ENCODE measurements at places on chromosomes 6 and 20.

GRCh38 chr6:14094721-14095120 lies 22.9 kb upstream of the CD83 start:
- DNase-seq: no peak

DNA sequence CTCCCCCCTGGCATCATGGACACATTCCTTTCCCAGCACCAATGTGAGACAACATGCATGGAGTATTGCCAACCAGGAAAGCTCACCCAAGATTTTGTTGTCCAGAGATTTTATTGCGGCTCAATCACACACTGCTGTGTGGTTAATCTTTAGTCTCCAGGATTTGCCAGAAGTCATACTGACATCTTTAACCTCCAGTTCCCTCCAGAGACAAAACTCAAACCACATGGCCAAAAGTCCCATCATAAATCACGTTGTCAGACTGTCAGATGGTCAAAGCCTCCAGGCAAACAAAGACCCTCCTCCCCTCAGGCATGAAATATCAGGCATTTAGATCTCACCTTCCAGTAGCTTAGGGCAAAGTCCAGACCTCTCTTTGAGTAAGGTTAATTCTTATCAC lies 97.3 kb upstream of the OPRM1 start:
- no peak for DNase-seq

GRCh38 chr20:33299111-33299603 lies 16.1 kb downstream of the BPIFB1 start:
- peak; percentile 81 for DNase-seq

DNA sequence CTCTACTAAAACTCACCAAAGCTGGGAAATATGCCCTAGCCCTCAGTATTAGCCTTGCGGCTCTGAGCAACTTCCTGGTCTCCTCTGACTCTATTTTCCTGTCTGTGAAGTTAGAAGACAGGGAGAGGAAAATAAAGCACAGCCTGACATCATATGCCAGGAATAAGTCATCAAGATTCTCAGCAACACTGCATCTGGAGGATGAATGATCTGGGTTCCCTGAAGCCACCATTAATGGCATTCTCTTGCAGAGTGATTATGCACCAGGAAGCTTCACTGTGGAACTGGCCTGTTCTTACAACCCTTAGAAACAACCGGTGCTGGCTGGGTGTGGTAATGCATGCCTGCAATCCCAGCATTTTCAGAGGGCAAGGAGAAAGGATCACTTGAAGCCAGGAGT lies 12.4 kb downstream of the ADGRF5 start:
- DNase-seq: no peak

DNA sequence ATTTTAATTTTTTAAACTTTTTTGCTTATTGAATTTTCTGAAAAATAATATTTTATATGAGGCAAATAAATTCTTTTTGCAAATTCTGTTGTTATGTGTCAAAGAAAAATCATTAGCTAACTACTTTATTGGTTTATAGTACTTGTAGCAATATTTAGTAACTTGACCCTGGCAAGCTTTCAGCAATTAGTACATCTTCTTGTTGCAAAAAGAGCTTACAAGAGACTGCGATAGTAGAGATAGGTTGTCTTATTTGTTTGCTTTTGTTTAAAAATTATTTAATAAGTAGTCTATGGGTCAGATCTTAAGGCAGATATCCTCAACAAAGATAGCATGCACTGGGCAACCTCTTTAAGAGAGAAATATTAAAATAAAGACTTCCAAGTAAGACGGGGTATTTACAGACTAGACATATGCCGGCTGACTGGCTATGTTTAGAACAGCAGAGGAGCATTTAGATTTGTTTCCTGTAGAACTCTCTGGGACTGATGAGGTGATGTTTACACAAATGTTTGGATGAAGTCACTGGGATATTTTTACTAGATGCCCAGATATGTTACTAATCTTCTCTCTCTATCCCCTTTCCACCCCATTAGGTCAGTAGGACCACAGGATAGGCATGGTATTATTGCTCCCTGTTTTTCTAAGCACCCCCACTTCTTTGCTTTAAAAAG lies 25.0 kb downstream of the VGLL2 start:
- DNase-seq: no peak

- no peak for DNase-seq
These were observed 38.1 kb downstream of the B4GALT5 start for GRCh38 chr20:49675368-49676151.

DNA sequence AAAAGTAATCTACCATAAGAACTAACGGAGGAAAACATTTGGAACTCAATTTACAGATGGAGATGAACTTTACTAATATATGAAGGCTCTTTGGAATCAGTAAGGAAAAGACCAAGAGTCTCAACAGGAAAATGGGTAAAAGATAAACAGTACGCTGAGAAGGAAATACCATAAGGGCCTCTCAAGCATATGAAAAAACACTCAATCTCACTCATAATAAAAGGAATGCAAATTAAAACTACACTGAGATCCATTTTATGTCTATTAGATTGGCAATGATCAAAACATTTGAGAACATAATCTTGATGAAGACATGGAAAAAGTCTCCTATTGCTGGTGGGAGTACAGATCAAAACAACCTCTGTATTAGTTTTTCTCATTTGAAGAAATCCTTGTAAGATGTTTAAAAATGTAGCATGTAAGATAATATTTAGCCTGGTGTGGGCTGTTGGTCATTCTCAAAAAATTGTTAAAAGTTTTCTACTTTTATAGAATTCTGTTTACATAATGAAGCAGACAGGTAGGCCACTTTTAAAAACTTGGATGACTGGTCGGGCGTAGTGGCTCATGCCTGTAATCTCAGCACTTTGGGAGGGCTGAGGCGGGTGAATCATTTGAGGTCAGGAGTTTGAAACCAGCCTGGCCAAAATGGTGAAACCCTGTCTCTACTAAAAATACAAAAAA lies 14.5 kb downstream of the REV3L start:
- DNase-seq: no peak

DNA sequence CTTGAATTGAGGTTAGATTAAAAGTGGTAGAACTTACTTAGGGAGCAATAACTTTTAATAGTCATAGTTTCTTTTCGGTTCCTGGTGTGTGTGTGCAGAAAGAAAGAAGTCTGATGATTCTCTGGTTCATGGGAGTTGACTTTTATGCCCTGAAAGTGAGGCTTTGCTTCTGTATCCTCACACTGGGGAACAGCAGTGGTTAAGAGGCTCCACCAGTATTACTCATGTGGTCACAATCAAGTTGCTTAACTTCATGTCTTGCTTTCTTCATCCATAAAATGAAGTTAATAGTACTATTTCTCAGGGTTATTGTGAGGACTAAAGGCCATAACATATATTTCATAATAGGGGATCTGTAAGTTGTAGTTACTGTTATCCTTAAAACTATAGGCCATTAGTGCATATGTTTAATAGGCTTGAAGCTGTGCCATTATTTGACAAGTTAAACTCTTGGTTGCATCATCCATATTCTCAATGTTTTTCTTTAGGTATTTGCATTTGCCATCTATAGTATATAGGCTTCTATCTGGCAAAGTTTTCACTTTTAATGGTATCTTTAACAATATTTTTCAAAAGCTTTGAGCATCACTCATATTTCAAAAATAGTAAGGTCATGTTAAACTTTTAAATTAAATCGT lies 262.4 kb downstream of the PLCB1 start:
- DNase-seq: no peak

DNA sequence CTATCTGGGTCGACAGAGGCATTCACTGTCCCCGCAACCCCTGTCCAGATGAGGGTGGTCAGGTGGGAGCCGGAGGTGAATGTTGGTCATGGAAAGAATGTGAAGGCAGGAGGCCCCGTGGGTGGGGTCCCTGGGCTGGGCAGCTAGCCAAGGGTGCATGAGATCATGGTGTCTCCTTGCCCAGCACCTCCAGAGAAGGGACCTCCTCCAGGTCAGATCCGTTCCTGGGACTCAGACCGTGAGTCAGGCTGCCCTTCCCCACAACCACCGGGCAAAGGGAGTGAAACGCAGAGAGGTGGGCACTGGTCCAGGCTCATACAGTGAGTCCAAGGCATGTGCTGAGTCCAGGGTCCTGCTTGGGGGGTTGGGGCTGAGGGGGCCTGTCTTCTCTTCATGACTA lies 3.5 kb downstream of the FOXS1 start:
- DNase-seq: peak; percentile 8

DNA sequence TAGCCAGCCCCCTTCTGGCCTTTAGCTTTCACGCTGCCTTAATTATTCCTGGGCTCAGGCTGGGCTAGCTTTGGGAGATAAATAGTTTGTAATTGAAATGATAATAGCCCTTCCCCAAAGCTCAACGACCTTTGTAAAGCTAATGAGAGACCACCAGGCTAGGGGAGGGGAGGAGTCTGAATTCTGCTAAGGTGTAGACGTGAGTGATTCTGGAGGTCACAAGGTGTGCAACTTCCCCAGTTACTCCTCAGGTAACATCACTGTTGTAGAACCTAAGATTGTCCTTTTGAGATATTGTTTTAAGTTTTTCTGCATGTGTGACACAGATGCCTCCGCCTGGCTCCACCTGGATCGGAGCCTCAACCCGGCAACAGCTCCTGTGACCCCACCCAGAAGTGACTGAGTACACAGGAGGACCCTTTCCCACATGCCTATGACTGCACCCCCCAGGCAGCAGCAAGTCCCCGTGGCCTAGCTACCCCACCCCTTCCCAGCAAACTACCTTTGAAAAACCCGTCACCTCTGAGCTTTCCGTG lies 5.8 kb upstream of the GPR31 start:
- DNase-seq: no peak

DNA sequence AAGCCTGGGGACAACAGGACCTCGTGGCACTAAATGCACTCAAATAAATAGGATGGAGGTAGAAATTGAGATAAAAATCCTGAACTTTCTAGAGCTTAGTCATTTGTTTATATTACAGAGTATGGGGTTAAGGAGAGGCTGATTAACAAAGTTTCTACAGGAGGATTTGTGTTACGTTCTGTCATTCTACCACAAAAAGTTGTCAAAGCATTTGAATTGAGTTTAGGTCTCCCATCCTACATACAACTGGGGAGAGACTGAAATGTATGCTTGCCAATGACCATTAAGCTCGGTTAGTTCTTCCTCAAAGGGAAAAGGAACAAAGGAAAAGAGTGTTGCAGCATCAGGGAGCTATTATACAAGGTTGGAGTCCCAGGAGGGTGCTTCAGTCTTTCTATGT lies 597.9 kb downstream of the COL12A1 start:
- no peak for DNase-seq

- DNase-seq: no peak
These were observed 85.4 kb downstream of the THBS2 start for GRCh38 chr6:169168302-169168630.

- no peak for DNase-seq
These were observed 129.1 kb downstream of the FOXA2 start for GRCh38 chr20:22455259-22455658.

- DNase-seq: no peak
These were observed 41.2 kb downstream of the TRAF3IP2 start for GRCh38 chr6:111564482-111564945.

DNA sequence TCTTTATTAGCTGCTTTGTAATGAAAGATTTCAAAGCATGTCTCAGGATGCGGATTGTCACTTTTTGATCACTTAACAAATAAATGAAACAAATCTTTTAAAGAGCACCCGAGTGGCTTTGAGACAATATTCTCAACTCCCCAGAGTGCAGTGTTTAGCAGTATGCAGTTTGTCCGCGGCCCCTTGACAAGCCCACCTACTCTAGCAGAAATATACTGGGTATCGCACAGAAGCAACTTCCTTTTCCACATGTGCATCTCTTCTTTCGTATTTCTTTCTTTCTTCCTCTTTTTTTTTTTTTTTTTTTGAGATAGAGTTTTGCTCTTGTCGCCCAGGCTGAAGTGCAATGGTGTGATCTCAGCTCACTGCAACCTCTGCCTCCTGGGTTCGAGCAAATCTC lies 84.5 kb upstream of the FAM184A start:
- DNase-seq: no peak

DNA sequence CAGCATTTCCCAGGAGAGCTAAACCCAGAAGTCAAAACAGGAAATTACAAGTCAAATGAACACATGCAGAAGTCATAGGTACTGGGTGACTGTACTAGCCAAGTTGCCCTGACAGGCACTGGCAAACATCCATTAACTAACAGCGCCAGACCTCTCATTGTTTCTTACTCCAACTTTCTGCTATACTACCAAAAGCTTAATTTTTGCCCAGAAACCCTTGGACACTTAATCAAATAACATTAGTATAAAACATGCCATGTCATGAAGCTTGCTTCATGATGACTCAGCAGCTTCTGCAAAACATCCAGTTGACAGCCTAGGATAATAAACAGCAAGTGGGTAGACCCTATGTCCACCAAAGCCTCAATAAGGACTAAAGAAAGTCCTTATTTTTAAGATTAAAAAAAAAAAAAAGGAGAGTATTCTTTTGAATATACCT lies 3.5 kb downstream of the NUP153 start:
- DNase-seq: peak; percentile 9

DNA sequence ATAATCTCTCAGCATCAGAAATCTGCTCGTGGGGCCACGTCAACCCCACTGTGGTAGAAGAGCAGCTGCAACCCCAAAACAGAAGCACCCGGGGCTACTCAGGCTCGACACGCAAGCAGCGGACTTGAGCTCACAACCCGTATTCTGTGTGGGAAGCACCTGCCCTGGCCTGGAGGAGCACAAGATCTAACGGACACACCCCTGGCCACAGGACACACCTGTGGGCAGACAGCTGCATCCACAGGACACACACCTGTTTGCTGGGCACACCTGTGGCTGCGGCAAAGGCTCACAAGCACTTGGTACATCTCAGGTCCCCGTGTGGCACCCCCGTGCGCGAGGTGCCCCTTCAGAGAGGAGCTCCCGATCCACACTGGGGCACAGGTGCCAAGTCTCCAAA lies 36.5 kb downstream of the ZBTB46 start:
- no peak for DNase-seq

DNA sequence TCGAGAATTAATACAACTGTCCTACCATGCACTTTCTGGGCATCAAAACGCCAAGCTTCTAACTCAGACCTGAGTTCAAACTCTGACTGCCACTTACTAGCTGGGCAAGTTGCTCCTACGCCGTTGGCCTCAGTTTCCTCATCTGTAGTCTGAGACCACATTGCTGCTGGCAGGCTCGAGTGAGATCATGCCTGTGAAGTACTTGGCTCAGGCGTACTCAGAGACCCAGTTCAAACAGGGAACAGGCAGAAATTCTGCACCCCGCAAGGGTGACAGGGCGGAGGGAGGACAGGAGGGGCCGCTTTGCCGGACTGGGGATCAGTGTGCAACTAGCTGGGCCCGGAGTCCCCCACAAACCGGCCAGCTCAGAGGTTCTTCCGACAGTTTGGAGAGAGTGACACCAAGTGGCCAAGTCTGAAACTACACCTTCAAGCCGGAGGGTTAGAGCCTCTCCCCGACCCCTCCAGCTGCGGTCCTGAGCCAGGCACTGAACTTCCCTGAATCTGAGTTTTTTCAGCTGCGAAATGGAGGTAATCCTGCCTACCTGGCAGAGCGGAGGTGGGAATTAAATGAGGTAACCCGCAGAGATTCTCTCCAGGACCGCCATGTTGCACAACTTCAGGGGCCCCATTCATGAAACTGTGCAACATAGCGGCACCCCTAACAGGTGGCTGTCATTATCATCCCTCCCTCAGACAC lies 46.0 kb upstream of the PTPN1 start:
- DNase-seq: peak; percentile 82
